ENCODE measurements at places on chromosomes 4 and X.

GRCh38 chrX:123222920-123223319, 38.8 kb downstream of the GRIA3 start:
- DNase-seq = no peak

DNA sequence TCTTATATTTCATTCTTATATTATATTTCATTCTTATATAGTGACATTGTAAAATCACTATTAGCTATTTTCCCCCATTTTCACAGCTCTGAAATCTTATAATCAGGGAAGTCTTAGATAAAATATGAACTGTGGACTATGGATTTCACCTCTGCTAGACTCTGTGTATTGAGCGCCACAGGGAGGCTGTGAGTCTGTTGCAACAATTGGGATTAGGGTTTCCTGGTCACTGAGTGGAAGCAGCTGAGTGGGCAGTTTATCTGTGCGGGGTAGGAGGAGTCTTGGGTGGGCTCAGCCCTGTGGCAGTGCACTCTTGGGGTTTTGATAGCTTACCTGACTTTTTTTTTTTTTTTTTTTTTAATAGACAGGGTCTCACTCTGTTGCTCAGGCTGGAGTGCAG, 249.5 kb downstream of the PTTG2 start:
- DNase-seq = no peak

DNA sequence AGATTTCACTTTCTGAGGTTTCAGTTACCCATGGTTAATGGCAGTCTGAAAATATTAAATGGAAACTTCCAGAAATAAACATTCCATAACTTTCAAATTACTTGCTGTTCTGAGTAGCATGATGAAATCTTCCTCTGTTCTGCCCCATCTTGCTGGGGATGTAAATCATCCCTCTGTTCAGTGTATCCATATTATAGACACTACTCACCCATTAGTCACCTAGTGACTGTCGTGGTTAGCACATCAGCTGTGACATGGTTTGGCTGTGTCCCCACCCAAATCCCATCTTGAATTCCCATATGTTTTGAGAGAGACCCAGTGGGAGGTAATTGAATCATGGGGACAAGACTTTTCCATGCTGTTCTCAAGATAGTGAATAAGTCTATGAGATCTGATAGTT, 125.5 kb upstream of the GIMD1 start:
- no peak for DNase-seq

GRCh38 chrX:76029385-76029784, 143.5 kb upstream of the PBDC1 start:
- DNase-seq = no peak

GRCh38 chr4:119020158-119020557, 115.5 kb upstream of the MYOZ2 start:
- no peak for DNase-seq

- DNase-seq = peak; percentile 94
These were observed at the start of gene FRG1 for GRCh38 chr4:189940178-189941004. Gene FRG1 (plus strand): TSS chr4:189940872. CDS start chr4:189941010, 138 bp downstream.

GRCh38 chrX:11427453-11428071, 134.3 kb downstream of the AMELX start:
- no peak for DNase-seq

DNA sequence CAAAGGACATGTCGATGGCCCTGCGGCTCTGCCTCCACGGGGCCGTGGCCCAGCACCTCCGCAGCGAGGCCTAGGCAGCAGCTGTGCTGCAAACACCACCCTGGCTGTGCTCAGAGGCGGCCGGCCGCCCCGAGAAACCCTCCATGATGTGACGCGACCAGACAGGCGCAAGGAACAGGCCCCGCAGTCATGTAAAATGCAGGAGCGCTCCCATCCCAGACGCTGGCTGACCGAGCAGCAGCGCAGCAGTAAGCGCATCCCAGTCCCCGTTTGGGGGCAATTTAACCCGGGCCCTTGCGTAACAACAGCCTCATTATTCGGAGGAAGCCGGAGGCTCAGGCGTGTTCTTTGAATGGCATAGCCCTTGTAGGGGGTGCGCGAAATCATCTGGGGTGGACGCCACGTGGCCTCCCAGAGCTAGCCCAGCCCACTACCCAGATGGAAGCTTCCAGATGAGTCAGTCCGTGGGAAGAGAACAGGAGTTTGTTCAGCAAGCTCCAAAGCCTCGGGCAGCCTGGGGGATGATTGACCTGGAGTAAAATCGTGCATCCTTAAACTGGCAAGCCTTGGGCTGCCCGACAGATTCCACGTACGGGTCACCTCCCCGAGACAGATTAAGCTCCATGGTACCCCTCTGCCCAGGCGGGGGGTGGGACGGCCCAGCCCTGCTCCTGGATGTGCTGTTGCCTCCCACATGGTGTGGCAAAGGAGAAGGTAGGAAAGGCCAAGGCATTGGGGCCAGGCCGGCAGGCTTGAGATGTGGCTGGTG, 124.0 kb downstream of the HMX1 start:
- no peak for DNase-seq

GRCh38 chrX:76420237-76420636, 7.3 kb upstream of the MAGEE1 start:
- DNase-seq = no peak

DNA sequence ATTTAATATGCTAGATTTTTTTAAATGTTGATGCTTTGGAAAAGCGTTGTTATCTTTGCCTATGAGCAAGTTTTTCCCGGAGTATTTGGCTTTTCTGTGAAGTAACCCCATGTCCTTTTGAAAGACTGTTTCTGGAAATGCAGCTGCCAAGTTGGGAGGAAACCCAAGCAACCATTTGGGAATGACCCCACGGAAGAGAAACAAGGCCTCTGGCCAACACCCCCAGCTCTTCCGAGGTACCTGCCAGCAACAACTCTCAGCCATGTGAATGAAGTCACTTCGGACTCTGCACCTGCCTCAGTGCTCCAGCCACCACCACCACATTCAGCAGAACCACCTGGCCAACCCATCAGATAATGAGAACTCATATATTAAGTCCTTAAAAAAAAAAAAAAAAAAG, 36.2 kb upstream of the DHRSX start:
- DNase-seq = no peak

DNA sequence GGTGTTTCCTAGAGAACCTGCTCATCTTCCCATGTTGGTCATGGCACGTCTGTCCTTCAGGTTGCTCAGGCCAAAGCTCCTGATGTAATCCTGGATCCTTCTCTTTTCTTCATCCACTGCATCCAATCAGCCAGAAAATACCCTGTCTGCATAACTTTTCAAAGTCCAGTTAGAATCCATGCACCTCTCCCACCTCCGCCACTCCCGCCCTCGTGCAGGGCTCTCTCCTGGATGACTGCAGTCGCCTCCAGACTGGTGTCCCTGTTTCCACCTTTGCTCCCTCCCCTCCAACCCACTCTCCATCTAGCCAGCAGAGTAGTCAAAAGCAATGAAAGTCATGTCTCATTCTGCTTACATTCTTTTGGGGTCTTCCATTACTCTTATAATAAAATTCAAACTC, 16.0 kb downstream of the CNGA2 start:
- DNase-seq = no peak

GRCh38 chr4:105473324-105474098, at the start of gene PPA2:
Gene PPA2 (minus strand): TSS chr4:105474062. CDS start chr4:105474050, 12 bp downstream.
- peak; percentile 57 for DNase-seq

DNA sequence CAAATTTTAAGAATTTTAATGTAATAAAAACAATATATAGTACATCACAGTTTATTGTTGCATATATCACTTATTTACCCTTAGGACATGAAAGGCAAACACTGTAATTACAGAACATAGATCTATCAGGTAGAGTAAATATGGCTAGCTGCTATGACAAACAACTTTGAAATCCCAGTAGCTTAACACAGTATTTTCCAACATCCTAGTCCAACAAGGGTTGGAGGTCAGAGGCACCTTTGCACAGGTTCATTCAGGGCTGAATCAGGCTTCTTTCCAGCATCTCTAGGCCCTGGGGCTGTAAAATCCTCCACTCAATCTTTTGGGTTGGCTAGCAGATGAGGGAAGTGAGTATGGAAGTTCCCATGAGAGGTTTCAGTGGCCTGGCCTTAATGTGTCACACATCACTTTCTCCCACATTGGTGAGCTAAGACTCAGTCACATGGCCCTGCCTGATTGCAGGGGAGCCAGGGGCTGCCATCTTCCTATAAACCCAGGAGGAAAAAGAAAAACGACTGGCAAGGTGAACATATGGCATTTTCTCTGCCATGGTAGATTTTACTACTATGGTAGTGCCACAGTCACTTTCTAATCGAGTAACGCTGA, 32.9 kb downstream of the HERC6 start:
- DNase-seq = no peak

GRCh38 chrX:38895775-38896174, 94.5 kb downstream of the MID1IP1 start:
- DNase-seq = no peak

DNA sequence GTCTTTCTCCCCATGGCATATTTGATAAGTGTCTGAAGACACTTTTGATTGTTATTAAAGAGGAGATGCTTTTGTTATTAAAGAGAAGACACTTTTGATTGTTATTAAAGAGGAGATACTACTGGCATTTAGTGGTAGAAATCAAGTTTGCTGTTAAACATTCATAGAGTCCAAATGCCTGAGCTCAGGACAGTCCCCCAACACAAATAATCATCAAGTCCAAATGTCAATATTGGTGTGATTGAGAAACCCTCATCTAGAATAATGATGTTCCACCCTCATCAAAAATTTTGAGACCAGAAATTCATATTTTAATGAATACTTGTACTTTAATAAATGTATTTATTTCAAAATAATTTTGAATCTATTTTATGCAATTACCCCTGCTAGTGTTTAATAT, 1412.9 kb upstream of the PCDH7 start:
- DNase-seq = no peak

GRCh38 chr4:58871509-58871908, 1761.3 kb upstream of the IGFBP7 start:
- no peak for DNase-seq

GRCh38 chr4:113835005-113835404, 73.5 kb upstream of the CAMK2D start:
- DNase-seq = no peak

DNA sequence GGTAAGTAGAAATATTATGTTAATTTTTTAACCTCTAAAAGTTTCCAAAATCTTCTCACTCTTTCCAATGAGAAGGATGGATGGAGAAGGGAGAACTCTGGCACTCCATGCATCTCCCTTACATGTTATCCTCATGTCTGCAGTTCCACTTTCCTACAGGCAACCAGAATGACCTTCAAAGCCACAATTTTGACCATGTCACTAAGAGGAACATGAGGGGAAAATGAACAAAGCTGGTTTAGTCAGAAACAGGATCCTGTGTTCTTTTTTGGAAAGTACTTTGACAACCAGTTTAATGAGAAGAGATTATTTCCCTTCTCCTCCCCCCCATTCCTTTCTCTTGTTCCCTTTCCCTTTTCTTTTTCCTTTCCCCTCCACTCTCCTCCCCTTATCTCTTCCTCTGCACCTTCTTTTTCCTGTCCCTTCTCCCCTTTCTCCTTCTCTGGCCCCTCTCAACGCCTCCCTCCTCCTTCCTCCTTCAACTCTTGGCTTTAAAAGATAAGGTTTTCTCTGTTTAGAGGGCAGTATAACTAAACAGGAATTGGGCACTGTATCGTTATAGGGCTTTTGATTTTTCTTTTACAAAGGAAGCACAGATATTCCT, 42.5 kb downstream of the DTHD1 start:
- no peak for DNase-seq

- no peak for DNase-seq
These were observed 282.9 kb downstream of the USP46 start for GRCh38 chr4:52376132-52376704.

- no peak for DNase-seq
These were observed 153.4 kb downstream of the PPARGC1A start for GRCh38 chr4:23736466-23736865.

- no peak for DNase-seq
These were observed 28.9 kb upstream of the NDUFC1 start for GRCh38 chr4:139331185-139331584.

Data from stimulated activated CD8-positive, alpha-beta memory T cell treated with anti-CD3 and anti-CD28 coated beads, Interleukin-2, amount 100 ng/mL, for 1 hour (primary cell).